ENCODE measurements at places on chromosomes 2 and 18.
A peak's percentile ranks its signal among the peaks of the same experiment; 100 is the strongest.

- no peak for DNase-seq
Observed at GRCh38 chr2:23522726-23523372, 137.9 kb downstream of the KLHL29 start.

DNA sequence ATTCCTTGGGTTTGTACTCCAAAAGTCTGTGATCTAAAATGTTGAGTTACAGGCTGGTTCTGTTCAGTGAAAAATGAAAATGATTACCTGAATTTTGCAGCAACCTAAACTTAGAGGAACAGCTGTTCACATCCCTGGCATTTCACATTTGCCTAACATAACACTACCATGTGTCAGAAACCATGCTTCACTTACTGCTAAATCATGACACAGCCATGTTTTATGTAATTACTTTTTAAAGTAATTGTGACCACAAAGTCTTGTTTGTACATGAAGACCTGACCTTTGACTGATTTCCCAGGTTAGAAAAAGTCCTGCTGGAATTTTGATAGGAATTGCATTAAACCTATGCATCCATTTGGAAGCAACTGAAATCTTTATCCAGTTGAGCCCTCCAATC, 79.1 kb downstream of the FAM168B start:
- no peak for DNase-seq

- DNase-seq, result no peak
Observed at GRCh38 chr2:153568105-153568504, 89.5 kb upstream of the RPRM start.

GRCh38 chr2:100453853-100454252, 16.4 kb upstream of the NMS start:
- DNase-seq, result no peak

GRCh38 chr2:112585400-112585799, 991 bp downstream of the CHCHD5 start:
- DNase-seq, result no peak

DNA sequence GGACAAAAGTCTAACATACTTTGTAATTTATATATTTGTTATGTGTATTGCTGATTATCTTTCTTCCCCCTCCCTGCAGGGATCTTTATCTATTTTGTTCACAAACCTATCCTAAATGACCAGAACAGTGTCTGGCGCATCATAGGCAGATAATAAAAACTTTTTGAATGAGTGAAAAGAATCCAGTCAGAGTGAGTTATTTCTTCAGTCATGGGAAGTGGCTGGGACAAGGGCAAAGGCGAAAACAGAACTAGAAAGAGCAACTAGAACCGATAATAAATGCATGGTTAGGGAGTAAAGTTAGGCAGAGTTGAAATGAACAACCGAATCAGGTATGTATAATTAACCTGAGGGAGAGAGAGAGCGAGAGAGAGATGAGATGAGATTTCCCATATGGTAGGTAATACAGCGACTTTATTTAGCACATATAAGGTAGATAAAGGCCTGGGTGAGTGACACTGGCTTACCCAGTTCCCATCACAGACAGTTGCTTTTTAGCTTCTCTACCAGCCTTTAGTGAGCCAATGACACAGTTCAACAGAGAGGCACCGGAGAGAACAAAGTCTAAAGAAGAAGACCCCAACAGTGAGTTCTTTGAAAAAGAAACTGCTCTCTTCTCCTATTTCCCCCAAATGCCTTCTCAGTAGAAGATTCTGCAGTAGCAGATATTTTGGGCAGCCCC, 59.1 kb upstream of the EML4 start:
- no peak for DNase-seq

GRCh38 chr2:60283626-60284025, 269.8 kb downstream of the BCL11A start:
- DNase-seq, result peak; percentile 15

GRCh38 chr2:204108330-204108751, 171.8 kb downstream of the ICOS start:
- peak; percentile 73 for DNase-seq

DNA sequence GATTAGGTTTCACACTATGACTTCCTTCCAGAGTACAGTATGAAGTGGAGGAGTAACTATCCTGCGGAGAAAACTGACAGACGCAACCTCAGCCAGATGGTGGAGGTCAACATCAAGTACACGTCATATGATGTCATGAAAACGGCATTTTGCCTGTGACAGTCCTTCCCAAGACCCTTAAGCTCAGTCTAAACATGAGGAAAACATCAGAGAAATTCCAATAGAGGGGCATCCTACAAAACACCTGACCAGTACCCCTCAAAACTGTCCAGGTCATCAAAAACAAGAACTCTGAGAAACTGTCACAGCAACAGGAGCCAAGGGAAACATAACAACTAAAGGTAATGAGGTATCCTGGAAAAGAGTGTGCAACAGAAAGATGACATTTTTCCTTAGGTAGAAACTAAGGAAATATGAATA, 1.7 kb downstream of the RNU4ATAC start:
- DNase-seq, result no peak

- peak; percentile 48 for DNase-seq
Observed at GRCh38 chr2:133780099-133780996, 212.1 kb upstream of the NCKAP5 start.

DNA sequence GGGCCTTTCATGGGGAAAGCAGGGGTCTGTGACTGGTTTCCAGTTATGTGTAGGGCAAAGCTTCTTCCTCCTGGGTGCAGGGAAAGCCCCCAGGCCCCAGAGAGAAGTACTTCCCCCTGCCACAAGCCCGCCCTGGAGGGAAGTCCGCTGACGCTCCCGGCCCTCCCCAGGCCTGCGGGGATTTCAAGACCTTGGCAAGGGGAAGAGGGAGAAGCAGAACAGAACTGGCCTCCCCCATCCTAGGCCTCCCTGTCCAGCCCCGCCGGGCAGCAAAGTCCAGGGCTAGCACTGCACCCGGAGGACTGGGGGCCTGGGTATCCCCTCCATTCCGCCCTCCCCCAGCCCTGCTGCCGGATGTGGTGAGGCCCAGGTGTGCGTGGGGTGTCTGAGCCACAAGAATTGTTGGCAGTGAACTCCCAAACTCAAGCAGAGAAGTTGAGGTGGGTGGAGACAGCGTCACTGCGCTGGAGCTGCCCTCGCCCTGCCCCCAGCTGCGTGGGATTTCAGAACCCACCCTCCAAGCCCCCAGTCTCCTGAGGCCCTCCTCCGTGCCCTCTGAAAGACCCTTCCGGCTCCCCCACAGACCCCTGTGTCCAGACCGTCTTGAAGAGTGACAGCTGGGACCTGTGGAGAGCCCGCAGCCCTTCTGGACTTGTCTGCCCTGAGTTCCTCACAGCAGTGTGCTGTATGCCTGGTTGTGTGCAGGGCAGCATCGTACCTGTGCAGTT, 1.1 kb upstream of the DUSP2 start:
- peak; percentile 57 for DNase-seq

DNA sequence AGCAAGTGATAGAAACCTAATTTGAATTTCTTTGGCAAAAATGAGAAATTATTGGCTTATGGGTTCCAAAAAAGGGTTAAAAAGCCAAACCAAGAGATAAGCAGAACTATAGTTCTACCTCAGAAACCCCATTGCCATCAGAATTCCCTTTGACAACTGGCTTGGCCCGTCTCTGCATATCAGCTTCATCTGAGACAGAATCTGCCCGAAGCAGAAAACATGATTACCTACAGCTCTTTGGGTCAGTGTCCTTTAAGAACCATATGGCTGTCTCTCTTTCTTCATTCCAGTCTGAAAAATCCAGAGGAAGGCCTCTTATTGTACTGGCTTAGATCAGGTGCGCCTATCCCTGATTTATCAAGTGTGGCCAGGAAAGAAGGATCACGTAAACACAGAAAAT, 49.8 kb upstream of the AGPS start:
- no peak for DNase-seq

DNA sequence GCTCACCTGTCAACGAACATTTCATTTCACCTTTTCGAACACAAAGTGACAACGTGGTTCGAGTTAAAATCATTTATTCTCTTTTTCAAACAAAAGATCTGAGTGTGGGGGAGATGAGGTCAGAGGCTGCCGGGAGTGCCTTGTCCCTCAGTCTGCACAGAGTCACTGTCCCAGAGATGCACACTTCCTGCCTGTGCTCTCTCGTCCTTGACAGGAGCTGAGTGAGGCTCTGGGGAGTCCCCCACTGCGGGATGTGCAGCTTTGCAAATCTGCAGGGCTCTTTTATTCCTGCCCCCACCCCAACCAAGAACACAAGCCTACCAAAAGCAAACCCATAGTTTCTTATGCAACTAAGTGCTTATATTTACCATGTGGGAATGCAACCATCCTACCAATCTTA, 497.8 kb downstream of the EIPR1 start:
- no peak for DNase-seq

DNA sequence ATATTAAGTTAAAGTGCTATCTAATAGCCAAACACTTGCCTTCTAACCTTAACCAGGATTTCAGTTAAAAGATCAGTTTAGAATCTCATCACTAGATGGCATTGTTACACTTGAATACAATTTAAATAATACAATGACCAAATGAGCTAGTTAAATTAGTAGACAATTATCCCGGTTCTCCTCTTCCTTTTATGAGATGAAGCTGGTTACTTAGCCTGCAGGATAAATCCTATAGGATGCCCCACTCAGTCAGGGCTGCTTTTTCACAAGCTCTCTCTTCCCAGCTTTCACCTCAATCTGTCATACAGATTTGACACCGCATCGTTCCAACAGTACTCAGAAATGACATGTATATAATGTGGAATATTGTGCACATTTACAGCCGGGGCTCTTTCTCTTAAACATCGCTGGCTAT, 678.8 kb downstream of the KCNJ3 start:
- no peak for DNase-seq

- no peak for DNase-seq
Observed at GRCh38 chr18:46097431-46097800, 680 bp downstream of the ATP5F1A start.

- DNase-seq, result peak; percentile 84
Observed at GRCh38 chr18:44680273-44681075, at the start of gene SETBP1. SETBP1 (plus strand) TSS chr18:44680888; CDS start chr18:44701347, 20,459 bp downstream.

DNA sequence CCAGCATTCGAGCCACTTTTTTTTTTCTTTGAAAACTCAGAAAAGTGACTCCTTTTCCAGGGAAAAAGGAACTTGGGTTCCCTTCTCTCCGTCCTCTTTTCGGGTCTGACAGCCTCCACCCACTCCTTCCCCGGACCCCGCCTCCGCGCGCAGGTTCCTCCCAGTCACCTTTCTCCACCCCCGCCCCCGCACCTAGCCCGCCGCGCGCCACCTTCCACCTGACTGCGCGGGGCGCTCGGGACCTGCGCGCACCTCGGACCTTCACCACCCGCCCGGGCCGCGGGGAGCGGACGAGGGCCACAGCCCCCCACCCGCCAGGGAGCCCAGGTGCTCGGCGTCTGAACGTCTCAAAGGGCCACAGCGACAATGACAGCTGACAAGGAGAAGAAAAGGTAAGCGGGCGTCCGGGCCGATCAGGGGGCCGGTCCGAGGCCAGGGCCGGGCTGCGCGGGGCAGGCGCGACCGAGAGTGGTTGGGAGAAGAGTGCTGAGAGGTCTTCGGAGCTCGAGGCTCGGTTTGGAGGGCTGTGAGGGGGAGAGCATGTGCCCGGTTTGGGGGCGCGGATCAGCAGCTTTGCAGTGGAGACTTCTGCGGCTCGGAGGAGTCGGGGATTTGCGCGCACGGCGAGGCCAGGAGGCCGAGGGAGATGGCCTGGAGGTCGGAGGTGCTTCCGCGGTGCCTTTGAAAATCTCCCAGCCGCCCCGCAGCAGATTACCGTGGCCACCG, 502 bp downstream of the EPAS1 start:
- peak; percentile 79 for DNase-seq

- no peak for DNase-seq
Observed at GRCh38 chr2:171244466-171244969, 83.8 kb upstream of the TLK1 start.

GRCh38 chr2:166536111-166536510, 42.1 kb upstream of the SCN7A start:
- no peak for DNase-seq

- DNase-seq, result no peak
Observed at GRCh38 chr2:101380376-101380775, 6.9 kb downstream of the CREG2 start.

- DNase-seq, result peak; percentile 70
Observed at GRCh38 chr2:216735086-216735485, 39.7 kb upstream of the IGFBP5 start.

- no peak for DNase-seq
Observed at GRCh38 chr2:196166876-196167275, 4.5 kb downstream of the STK17B start.

DNA sequence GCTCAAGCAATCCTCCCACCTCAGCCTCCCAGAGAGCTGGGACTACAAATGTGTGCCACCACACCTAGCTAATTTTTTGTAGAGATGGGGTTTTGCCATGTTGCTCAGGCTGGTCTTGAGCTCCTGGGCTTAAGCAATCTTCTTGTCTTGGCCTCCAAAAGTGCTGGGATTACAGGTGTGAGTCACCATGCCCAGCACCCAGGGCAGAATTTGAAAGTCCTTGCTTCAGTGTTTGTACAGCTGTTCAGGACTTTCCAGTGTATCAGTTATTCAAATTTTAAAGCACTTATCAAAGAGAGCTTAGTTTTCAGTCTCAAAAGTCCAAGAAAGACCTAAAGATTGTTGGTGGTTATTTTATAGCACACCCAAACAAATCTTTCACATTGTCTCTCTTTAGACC, 43.6 kb upstream of the VPS54 start:
- no peak for DNase-seq

DNA sequence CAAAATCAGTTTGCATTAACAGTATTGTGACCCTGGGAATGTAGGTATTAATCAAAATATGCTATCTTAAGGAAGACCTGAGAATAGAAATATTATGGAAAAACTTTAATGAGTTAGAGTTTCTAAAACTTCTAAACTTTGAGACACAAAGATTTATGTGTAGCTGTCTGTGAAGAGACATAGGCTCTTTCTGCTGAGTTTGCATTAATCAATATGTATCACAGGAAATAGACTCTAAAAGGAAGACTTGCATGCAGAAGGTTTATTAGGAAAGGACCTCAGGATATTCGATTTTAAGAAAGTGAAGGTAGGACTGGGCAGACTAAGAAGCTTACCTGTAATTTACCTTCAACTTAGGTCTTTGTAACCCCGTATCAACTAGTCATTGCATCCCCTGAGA, 494.8 kb upstream of the NRXN1 start:
- DNase-seq, result no peak

Measured in SK-N-SH (cell line).